Cortex of kidney (tissue), 1 donor: ENCODE measurements at places on chromosomes 11 and 22.

GRCh38 chr11:10488121-10488933 lies 33.3 kb downstream of the AMPD3 start:
- DNase-seq = no peak

GRCh38 chr11:61256710-61257482 lies 15.9 kb downstream of the PGA5 start:
- DNase-seq = no peak

GRCh38 chr11:58222721-58223120 lies 6.0 kb downstream of the OR10Q1 start:
- DNase-seq = no peak

DNA sequence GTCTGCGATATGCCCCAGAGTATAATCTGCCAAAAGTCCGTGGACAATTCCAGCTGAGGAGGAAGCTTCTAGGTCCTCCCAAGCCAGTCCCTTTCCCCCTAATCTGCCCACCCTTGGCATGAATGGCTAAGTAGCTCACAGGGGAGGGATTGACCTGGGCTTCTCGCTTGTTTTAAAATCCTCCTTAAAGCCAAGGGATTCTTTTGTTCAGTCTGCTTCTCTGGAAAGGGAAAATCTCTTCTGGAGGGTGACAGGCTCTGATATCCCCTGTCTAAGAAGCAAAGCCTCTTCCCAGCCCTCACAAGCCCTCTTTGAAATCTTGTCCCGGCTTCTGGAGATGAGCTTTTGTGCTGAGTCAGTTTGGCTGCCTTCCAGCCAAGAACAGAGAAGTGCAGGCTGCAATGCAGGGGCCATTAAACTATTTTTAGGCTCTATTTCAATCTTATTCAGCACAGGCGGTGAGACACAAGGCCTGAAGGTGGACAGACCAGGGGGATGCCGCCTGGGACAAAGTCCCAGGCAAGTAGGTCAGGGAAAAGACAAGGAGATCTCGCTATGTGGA lies 23.9 kb downstream of the NEFH start:
- no peak for DNase-seq

DNA sequence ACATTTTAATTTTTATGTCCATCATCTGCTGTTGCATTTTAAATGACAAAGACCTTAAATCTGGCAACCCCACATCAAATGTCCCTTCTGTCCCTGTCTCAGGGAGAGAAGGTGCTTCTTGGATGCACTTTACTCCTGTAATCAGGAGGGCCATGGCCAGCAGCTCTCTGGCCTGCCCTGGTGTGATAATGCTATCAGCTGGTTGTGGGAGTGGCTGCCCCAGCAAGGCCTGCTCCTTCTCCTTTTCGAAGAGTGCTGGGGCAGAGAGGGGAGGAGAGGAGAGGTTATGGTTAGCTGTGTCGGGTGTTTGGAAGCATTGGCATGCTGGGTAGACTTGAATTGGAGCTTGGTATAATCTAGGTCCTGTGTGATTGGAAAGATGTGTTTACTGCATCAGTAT lies 12.8 kb downstream of the TNRC6B start:
- DNase-seq = no peak

- no peak for DNase-seq
Observed at GRCh38 chr11:134512571-134513538, 100.8 kb upstream of the B3GAT1 start.

DNA sequence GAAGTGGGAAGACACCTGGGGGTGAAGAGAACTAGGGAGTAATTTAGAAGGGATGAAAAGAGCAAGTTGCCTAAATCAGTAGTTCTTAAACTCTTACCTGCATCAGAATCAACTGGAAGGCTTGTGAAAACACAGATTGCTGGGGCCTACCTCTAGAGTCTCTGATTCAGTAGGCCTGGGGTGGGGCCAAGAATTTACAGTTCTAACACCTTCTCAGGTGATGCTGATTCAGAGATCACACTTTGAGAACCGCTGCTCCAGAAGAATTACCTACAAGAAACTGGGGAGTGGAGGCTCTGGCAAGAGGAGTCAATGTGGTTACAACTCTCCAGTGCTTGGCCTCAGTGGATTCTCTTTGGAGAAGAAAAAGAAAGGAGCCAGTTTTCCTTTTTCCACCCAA lies 128.7 kb downstream of the C11orf58 start:
- no peak for DNase-seq

GRCh38 chr11:24779791-24780190 lies 282.9 kb downstream of the LUZP2 start:
- DNase-seq = no peak

DNA sequence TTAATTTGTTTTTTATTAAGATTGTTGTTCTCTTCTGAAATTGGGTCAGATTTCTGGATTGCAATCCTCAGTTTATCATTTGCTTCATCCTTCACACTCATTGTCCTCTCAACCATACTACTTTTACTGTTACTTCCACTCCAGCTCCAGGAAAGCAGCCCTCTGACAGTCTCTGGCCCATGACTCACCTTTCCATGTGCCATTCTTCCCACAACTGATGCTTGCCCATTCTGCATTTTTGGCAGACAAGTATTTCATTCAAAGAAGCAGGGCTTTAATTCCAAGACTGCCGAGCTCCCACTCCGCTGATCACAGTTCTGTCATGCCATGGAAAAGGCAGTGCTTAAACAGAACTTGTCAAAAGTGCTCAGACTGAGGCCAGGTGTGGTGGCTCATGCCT lies 139.2 kb downstream of the WNT11 start:
- DNase-seq = no peak

DNA sequence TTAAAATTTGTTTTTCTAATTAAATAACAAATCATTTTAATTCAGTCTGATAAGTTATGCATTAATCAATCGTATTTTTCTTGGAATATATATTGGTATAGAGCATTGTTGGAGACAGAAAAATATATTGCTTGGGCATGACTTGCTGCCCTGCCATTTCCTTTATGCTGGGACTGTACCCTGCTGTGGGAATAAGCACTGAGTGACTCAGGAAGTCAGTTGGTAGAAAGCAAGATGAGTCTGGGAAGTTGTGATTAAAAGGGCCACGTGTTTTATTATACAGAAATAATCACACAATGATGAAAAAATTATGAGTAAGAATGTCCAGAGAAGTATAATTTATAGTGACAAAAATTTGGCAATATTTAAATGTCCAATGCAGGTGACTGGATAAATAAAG lies 139.5 kb downstream of the KIF18A start:
- no peak for DNase-seq

DNA sequence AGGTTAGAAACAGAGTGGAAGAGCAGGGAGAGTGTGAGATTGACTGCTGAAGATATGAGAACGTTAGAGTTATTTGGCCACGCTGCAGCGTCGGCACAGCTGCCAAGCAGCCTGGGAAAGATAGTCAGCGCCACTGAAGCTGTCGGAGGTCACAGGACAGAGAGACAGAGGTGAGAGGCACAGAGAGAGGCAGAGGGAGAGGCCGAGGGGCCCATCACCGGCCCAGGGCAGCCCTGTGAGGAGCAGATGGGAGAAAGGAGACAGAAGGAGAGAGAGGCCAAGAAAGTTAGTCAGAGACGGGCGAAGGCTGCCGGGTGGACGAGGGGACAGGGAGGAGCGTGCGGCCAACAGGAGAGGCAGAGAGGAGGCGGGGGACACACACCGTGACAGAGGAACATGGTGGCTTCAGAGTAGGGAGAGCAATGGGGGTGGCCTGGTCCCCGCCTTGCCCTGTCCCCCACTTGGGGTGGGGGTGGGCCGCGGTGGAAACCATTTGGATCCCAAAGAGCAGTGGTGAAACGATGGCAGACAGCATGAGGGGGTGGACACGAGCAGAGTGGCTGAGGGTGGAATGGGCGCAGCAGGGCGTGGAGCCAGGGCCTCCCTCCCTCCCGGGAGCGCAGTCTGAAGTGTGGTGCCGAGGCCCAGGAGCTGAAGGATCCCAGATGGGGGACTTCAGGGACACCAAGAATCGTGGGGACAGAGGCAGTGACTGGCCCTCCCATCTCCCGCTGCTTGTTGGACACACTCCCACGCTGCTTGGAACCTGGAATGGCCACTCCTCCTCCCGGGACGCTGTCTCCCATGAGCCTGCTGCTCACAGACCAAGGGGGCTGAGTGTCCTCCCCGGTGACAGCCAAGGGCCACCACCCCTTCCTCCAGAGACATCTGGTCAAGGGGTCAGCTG lies 26.6 kb downstream of the LRRC10B start:
- no peak for DNase-seq

DNA sequence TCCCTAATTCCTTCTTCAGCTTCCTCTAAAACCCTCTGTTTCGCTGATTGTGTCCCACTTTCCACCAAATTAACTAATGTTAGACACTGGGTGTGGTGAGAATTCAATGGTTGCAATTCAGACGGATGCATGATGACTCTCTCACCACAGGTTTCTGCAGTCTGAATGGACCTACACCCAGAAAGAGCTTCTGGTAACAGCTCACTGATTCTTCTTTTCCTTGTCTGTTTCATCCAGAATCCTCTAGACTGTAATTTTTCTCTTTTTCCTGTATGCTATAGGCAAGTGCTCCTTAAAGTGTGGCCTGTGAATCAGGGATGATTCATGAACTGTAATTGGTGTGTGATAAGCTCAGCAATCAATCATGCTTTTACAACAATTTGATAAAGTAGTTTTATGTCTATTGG lies 18.1 kb downstream of the MMP10 start:
- DNase-seq = no peak

- no peak for DNase-seq
Observed at GRCh38 chr11:65362966-65363365, 8.4 kb downstream of the TIGD3 start.

DNA sequence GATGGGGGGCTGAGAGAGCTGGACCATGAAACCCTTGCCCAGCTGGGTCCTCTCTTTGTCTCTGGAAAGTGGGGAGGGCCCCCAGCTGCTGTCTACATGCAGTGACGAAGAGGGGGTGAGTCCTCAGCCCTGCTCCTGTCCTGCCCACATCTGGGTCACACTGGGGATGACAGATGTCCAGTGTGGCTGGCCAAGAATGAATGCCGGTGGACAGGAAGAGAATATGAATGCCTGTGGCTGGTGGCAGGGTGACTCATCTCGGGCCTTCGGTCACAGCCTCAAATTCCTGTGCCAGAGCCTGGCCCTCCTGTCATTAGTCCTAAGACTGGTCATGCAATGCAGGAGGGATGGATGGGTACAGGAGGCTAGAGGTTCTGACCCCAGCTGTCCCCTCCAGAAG lies 2.2 kb upstream of the PNPLA3 start:
- DNase-seq = no peak

DNA sequence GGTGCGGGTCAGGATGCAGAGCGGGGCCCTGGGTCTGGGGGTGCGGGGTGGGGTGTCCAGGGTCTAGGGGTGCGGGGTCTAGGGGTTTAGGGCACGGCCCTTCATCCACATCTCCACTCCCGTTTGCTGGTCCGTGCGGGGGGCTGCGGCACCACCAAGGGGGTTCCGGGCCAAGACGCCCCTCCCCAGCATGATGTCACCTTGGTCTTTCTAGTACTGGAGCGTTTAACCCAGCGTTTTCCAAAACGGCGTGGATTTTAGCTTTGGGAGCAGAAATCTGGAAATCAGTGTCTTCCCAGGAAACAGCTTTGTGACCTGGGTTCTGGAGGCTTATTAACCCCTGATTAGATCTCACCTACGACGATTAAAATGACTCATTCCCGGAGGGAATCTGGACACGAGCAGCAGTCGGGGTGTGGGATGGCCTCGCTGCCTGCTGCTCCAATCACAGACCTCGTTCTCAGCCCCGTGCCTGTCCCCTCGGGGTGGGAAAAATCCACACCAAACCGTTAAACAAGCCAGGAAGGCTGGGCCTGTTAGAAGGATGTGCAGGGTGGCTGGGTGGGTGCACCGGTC lies 759 bp downstream of the AP2A2 start:
- DNase-seq = no peak

DNA sequence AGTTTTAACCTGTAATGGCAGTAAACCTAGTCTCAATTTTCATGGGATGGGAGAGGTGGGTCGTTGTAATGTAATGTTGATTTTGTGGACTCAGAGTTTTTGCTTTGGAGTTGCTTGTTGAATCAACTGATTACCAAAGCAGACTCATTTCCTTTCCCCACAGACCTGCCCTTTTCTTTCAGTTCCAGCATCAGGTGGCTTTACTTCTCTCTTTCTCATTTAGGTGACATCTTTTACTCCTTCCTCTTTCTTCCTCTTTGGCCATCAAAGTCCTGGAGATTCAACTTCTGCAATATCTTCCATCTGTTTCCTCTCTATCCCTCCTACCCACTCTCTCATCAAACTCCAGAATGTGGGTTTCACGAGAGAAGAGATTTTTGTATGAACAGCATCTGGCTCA lies 313.9 kb downstream of the TMEM135 start:
- no peak for DNase-seq
